ENCODE measurements at places on chromosomes 6 and 20.

DNA sequence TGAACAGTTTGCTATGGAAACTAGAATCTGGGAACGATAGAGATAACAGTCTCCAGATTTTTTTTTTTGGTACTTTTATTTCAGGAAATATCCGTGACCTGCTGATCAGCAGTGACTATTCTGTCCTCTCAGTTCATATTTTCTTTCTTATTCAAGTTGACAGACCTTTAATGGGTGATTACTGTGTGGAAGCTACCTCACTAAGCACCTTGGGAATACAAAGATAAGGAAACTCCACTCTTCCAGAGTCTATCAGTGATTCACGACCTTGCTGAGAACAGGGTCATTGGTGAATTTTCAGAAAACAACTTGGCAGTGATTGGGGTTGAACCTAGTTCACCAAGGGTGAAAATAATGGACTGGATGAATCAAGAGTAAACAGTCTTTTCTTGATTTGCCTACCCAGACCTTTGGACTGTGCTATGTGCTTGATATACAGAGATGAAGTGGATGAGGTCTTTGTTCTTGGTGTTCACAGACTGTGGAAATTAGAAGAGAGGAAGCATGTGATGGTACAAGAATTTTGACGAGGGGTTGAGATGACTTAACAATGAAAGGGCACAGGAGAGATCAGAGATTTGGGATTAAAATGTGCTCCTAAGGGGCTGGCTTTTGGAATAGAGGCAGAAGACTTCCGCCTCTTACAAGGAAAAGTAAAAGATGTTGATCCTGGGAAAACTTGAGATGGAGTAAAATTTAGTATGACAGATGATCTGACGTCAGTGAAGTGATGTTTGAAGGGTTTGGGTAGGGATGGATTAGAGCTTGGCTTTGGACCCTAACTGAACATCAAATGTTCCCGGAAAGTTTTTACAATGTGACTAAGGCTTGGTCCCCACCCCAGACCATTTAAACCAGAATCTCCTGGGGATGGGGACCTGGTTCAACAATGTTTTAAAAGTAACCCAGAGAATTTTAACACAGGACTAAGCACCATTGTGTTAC, 1.2 kb downstream of the KAT14 start:
- DNase-seq, result no peak

- DNase-seq, result no peak
Measured at GRCh38 chr20:44851545-44851944, 34.0 kb upstream of the YWHAB start.

DNA sequence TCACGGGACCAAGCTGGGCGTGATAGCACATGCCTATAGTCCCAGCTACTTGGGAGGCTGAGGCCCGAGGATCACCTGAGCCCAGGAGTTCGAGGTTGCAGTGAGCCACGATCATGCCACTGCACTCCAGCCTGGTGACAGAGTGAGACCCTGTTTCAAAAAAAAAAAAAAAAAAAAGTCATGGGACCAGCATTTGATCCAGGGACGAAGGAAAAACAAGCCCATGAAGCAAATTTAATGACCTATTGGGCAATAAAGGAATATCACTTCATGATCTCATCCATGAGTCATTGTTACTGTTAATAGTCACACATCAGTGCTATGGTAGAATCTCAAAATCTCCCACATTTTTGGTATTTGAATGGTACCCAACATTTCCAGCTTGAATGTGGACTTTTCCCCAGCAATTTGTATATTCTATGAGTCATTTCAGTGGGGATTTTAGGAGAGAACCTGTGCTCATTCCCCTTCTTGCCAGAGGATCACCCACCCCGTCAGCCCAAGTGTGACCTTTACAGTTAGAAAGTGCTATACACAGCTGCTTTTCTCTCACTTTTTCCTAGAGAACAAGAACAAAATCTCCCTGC, 8.5 kb upstream of the SOD2 start:
- DNase-seq, result peak; percentile 67

DNA sequence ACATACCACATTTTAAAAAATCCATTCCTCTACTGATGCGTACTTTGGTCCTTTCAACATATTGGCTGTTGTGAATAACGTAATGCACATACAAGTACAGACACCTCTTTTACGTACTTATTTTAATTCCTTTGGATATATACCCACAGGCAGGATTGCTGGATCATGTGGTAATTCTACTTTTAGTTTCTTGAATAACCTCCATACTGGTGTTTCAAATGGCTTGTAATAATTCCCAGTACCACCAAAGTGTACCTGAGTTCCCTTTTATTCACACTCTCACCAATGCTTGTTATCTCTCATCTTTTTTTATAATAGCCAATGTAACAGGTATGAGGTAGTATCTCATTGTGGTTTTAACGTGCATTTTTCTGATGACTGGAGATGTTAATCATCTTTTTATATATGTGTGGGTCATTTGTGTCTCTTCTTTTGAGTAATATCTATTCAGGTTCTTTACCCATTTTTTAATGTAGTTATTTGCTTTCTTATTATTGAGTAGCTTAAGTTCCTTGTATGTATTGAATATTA, 191.9 kb downstream of the ADGB start:
- DNase-seq, result no peak

GRCh38 chr6:53666271-53666626, 693 bp upstream of the KLHL31 start:
- no peak for DNase-seq

GRCh38 chr6:56618050-56618449, 24.6 kb downstream of the DST start:
- no peak for DNase-seq

DNA sequence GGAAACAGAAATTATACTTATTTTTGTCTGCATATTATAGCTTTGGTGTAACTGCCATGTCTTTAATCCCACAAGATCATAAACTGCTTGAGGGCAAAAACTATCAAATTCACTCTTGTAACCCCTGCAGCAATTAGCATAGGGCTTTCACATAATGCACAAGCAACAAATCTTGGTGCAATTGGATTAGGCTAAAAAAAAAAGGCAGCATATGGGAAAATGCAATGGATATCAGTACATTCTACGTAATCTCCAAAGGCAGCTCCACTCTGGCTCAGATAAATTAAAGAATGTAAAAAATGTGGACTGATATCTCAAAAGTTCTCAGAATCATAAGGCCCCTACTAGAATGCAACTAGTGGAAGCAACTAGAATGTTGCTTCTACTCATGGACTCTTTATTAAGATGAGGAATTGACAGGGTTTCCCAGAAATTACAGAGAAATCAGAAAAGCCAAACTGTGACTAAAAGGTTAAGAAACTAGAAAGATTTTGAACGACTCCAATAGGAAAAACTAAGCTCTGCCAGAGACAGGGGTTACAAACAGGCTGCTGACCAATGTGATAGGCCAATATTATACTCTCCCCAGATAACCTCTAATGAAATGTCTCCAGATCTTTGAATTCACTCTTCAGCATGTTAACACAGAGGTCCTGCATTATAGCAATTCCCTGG, 55.0 kb downstream of the FILIP1 start:
- DNase-seq, result no peak

GRCh38 chr20:35275741-35276251, 2.1 kb downstream of the MMP24OS start:
- no peak for DNase-seq
